ENCODE measurements at places on chromosomes 2 and 18.
A peak's percentile ranks its signal among the peaks of the same experiment; 100 is the strongest.

GRCh38 chr18:25125680-25126079 lies 226.3 kb downstream of the ZNF521 start:
- DNase-seq = no peak

GRCh38 chr2:217103752-217104545 lies 244.1 kb upstream of the TNP1 start:
- peak; percentile 88 for DNase-seq

DNA sequence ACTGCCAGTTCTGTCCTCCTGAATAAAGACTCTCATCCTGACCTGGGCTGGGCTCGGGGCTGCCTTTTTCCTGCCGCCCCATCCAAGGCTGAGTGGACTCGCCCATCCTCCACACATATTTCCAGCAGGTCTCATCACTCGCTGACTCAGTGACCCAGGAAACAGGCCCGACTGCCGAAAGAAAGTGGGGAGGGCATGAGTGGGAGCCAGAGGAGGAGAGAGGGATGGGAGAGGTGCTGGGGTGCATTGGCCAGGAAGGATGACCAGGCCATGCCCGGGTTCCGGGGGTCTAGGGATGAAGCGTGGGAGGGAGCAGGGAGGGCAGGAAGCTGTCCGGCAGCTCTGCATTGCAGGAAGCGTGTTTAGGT lies 66.7 kb downstream of the TWIST2 start:
- peak; percentile 82 for DNase-seq

DNA sequence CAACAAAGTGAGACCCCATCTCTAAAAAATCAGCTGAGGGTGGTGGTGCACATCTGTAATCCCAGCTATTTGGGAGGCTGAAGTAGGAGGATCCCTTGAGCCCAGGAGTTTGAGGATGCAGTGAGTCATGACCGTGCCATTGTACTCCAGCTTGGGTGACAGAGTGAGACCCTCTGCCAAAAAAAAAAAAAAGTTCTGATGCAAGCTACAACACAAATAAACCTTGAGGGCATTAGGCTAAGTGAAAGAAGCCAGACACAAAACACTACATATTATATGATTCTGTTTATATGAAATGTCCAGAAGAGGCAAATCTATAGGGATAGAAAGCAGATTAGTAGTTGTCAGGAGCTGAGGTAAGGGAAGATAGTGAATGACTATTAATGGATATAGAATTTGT lies 13.0 kb downstream of the YWHAQ start:
- DNase-seq = peak; percentile 32

DNA sequence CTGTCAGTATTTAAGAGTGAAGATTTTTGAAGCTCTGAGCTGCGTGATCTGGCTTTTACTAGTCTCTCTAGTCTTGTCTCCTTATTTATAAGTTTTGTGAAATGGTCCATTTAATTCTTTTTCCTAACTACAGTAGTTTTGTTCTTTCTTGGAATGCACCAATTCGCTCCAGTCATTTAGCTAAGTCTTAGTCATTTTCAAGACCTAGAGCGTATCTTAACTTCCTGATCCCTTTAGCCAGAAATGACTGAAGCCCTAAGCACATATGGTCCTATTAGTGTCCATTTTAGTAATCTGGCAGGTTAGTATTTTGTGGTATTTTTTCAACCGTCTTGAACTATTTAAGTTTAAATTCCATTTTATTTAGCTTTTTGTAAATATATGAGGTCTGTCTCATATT lies 3.6 kb downstream of the BIRC6 start:
- peak; percentile 11 for DNase-seq

DNA sequence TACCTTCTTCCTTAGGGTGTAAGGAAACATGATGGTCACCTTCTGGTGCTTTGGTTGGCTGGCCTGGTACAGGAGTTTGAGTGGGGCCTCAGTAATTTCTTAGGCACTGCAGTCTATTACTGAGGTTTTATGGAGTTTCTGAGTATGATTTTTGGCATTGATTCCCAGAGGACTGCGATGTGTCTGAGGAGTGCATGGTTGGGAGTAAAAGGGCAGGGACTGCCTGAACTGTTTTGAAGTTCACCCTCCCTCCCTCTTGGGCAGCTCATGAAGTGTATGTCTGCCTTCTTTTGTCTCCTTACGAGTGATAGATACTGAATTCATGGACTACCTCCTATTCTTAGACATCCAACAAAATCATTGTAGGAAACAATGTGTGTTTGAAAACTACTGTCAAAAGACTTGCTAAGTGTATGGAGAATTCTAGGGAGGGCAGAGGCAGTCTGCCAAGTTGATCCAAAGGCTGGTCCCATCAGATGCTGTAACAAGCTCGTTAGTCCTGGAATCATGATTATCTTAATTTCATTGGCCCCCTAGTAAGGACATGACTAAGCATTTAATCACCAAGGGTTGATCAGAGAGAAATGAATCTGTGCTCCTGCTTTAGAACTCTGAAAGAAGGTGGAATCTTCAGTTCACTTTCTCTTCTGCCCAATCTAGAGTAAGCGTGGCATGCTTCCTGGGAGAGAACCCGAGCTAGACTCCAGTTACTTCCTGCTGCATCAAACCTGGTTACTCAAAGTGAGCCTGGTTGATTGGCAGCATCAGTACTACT lies 26.5 kb downstream of the LYPD6B start:
- DNase-seq = peak; percentile 86

DNA sequence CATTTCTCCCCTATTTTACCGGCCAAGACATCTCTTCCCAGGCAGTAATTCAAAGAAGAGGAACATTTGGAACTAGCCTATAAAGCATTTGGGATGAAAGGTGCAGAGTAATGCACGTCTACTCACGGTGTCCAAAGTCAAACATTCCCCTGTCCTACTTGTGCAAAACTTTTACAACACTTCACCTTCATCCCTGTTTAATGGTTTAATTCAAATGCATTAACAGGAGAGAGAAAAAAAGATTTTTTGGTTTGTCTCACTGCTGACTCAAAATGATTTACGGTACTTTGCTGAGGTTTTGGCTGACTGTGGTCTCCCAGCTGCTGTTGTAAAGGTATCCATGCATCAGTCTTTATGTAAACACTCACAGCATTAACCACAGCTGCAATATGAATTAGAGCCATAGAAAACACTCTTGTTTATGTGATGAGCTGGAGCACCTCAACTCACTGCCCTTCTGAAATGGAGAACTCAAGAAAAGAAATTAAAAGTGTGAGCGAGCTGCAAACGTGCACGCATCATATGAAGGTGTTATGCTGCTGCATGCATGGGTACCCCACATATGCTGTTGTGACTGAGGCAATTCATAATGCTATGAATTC lies 220.5 kb downstream of the PIEZO2 start:
- DNase-seq = peak; percentile 85

DNA sequence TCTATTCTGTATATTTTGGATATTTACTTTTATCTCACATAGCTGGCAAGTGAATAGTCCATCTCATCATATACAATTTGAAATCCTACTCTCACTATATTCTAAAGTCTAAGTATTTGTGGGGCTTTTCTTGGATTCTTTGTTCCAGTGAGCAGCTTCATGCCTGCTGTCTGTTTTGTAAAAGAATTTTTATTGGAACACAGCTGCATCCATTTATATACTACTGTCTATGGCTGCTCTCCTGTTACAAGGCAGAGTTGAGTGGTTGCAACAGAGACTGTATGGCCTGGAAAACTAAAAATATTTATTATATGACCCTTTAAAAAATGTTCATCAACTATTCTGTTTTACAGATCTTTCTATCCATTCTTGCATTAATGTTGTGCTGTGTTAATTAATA lies 193.3 kb upstream of the KLHL14 start:
- no peak for DNase-seq

GRCh38 chr2:44553456-44553855 lies 191.7 kb downstream of the CAMKMT start:
- DNase-seq = peak; percentile 76

Data from fibroblast of skin of right biceps (primary cell).